Fibroblast of mammary gland (primary cell): ENCODE measurements at places on chromosomes 2 and 18.

- DNase-seq, result no peak
Observed at GRCh38 chr2:232681527-232681926, 15.6 kb upstream of the GIGYF2 start.

DNA sequence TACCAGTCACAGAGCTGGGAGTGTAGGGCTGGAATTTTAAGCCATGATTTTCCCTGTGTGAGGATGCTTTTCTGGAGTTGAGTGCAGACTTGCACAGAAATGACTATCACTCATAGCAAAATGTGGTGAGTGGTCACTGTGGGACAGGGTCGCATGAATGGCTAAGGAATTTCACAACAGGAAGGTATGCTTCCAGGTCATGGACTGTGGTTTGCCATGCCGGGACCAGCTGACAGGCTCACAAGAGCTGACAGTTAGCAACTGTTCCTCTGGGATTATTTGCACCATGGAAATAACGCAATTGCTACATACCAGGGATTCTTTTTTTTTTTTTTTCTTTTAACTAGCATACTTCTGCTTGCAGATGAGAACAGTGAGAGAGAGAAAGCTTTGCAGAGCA, 3.8 kb upstream of the UXS1 start:
- DNase-seq, result peak; percentile 91

GRCh38 chr2:48170281-48170680, 264.0 kb upstream of the FBXO11 start:
- no peak for DNase-seq

DNA sequence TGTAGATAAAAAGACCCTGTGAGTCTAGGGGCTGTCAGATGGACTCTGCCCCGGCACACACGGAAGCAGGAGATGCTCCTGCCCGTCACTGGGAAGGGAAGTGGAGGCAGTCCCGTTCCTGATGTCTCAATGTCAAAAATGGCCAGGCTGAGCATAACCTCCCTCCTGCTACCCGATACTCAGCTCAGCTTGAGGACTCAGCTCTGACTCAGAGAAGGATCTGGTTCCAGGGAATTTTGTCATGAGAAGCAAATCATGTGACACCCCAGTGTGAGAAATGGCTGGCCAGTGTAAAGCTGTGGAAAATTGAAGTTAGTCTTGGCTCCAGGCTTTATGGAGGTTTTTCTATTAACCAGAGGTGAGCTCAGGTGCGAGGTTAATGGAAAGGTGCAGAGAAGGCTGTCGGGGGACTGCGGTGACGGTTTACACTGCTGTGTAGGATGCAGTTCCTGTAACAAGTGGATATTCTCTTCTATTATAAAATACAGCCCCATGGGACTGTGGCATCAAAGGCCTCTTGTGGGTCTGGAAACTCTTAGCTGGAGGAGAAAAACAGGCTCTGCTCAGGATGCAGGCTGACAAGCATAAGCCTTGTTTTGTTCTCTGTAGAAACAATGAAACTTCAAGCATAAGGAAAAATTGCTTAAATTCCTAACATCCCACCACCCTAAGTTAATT, 24.7 kb upstream of the AGAP1 start:
- peak; percentile 95 for DNase-seq

- DNase-seq, result no peak
Observed at GRCh38 chr2:34808426-34808825, 1209.3 kb upstream of the FAM98A start.

DNA sequence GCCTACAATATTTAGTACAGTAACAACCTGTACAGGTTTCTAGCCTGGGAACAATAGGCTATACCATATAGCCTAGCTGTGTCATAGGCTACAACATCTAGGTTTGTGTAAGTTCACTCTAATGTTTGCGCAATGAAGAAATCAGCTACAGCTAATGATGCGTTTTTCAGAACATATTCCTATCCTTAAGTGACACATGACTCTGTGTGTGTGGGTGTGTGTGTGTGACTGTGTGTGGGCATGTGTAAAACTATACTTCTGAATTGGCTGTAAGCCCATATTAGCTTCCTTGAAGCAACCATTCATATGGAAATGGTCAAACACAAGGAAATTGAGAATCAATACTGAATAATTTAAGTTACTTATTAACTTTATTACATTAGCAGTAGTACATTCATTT, 120.8 kb upstream of the SULT1C3 start:
- no peak for DNase-seq

GRCh38 chr2:36396878-36397539, 41.4 kb downstream of the CRIM1 start:
- no peak for DNase-seq

GRCh38 chr2:72026819-72027425, 120.7 kb downstream of the CYP26B1 start:
- DNase-seq, result no peak

- peak; percentile 66 for DNase-seq
Observed at GRCh38 chr2:144515696-144516410, 4.1 kb downstream of the ZEB2 start.
